ENCODE measurements at places on chromosomes 13 and 19.

- DNase-seq: no peak
- no peaks in the 10 kb centered on the region for H3K4me1 ChIP-seq
- no peak overlapping the region for H3K27ac ChIP-seq
These were observed 22.4 kb upstream of the C13orf46 start for GRCh38 chr13:113996081-113996911.

- H3K36me3 ChIP-seq: no peaks in the 10 kb centered on the region
- no peak overlapping the region for H3K27ac ChIP-seq
- H3K4me3 ChIP-seq: no peak overlapping the region
- no peak for DNase-seq
These were observed 25.7 kb upstream of the SERP2 start for GRCh38 chr13:44347949-44348348.

- H3K36me3 ChIP-seq: peaks cover 89% of the 10 kb centered on the region
- H3K27me3 ChIP-seq: no peaks in the 10 kb centered on the region
- no peaks in the 10 kb centered on the region for H3K4me1 ChIP-seq
- H3K27ac ChIP-seq: no peak overlapping the region
These were observed 19.6 kb upstream of the ZFP14 start for GRCh38 chr19:36398571-36398970.

DNA sequence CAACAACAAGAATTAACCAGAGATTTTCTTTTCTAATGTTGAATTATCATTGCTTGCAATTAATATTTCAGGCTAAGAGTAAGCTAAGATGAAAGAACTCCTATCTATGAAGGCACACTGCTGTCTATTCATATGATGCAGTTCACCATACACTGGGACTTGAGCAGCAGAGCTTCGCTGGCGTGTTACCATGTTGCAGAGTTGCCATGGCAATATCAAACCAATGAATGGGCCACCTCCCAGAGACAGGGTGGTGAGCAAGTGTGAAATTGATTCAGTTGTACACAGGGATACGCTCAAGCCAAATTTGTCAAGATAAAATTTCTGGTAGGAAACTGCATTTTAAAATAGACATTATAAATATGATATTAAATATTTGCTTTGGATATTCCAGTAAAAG lies 69.3 kb upstream of the MYO16 start:
- no peaks in the 10 kb centered on the region for H3K36me3 ChIP-seq
- H3K27ac ChIP-seq: no peak overlapping the region
- no peak overlapping the region for H3K4me3 ChIP-seq
- no peak for DNase-seq

- no peak for DNase-seq
- H3K4me1 ChIP-seq: no peaks in the 10 kb centered on the region
- no peaks in the 10 kb centered on the region for H3K27me3 ChIP-seq
- H3K27ac ChIP-seq: no peak overlapping the region
- no peak overlapping the region for H3K4me3 ChIP-seq
These were observed 224.8 kb downstream of the LMO7 start for GRCh38 chr13:75860935-75861334.

DNA sequence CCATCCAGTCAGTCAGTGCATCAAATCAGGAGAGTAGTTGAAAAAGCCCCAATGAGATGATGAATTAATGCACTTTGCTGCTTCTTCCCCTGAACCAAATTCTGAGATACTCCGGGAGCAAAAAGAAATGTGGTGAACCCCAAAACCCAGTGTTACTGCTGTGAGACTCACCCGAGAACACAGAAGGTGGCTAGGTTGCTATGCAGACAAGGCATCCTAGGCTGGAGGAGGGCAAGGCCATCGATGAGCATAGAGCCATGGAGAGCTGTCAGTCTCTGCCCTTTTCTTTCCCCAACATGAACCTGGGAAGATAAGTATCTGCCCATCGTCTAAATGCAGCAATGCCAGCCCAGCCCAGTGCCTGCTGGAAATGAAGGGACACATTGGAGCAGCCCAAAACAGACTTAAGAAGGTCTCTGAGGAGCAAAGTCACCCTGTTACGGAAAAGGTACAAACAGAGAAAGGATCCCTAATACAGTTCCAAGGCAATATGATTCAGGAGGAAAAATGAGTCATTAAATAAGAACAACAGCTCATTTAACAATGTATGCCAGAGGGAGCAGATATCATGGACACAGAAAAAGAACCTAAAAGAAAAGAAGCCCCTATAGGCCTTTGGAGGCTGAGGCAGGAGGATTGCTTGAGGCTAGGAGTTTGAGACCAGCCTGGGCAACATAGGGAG lies 272.0 kb downstream of the FOXO1 start:
- H3K27me3 ChIP-seq: no peaks in the 10 kb centered on the region
- no peak for DNase-seq
- peaks cover 11% of the 10 kb centered on the region for H3K4me1 ChIP-seq
- no peak overlapping the region for H3K4me3 ChIP-seq

DNA sequence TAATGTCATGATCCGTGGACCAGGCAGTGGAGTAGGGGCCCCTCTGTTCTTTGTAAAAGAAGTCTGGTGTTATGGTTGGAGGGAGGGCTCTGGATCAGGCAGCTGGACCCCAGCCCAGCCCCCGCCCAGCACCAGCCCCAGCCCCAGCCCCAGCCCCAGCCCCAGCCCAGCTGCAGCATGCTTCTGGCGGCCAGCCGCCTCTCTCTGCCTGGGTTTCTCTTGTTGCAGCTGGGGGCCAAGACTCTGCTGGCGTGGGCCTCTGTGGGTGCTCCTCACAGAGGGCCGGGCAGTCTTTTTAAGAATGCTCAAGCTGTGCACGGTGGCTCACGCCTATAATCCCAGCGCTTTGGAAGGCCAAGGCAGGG lies 17.9 kb downstream of the DOT1L start:
- no peaks in the 10 kb centered on the region for H3K4me1 ChIP-seq
- no peak overlapping the region for H3K27ac ChIP-seq
- no peaks in the 10 kb centered on the region for H3K27me3 ChIP-seq
- no peak for DNase-seq

DNA sequence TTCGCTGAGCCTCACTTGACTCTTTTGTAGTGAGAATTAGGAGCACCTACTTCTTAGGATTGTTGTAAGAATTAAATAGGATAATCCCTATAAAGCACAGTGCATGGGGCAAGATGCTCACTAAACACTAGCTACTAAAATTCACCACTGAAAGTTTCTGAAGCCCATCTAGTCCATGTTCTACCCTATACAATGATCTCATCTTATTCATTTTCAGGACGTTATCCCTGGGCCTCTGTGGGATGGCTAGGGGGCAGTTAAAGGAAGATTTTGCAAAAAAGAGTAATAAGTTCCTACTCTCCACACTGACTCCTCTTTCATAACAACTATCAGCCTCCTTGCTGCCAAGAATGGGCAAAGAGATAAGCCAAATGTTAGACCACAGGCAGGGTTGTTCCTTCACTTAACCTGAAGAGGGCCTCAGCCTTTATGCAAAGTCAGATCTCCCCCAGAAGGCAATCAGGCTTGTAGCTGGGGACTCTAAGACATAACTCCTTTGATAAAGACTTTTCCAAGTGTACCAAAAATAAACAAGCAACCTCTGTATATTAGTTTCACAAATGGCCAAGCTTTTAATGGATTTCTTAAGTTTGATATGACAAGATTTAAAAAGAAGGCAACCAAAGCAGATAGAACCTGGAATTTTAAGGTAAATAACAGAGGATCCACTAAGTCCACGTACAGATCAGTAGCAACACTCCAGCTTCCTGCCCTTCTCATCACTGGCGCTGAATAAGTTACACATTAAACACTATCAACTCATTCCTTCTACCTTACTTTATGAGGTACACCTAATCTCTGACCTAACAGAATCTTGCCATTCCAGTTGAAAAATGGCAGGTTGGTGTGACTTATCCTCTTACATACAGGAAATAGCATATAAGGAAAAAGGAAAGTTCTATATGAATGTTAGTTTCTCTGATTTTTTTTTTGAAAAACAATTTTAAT lies 44.4 kb downstream of the ELF1 start:
- peak overlapping the region; percentile 60 for H3K4me3 ChIP-seq
- H3K4me1 ChIP-seq: peaks cover 84% of the 10 kb centered on the region
- peak overlapping the region; percentile 83 for H3K27ac ChIP-seq
- peaks cover 34% of the 10 kb centered on the region for H3K36me3 ChIP-seq

- H3K27me3 ChIP-seq: peaks cover 12% of the 10 kb centered on the region
- H3K4me3 ChIP-seq: no peak overlapping the region
- H3K27ac ChIP-seq: no peak overlapping the region
- DNase-seq: peak; percentile 41
- H3K4me1 ChIP-seq: peaks cover 5% of the 10 kb centered on the region
These were observed 46.3 kb downstream of the CCNE1 start for GRCh38 chr19:29858000-29858596.

DNA sequence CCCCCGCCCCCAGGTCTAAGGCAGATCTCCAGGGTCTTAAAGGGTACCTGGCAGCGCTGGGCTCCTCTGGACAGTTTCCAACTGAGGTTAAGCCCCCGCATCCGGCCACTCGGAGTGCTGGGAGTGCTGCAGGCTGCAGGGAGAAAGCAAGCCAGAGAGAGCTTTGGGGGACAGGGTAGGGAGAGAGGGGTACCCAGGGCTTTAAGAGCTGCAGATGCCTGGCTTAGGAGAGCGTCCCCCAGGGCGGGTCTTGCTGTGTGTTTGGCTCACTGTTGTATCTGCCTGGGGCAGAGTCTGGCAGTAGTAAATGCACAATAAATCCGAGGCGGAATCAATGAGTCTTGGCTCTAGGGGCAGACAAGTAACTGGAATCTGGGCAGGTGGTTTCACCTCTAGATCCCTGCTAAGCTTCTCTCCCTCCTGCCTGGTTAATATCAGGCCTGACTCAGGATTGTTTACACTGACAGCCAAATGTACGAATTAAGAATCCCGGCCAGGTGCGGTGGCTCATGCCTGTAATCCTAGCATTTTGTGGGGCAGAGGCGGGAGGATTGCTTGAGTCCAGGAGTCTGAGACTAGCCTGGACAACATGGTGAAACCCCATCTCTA lies 798 bp upstream of the COX6B2 start:
- peaks cover 13% of the 10 kb centered on the region for H3K4me1 ChIP-seq
- no peak overlapping the region for H3K27ac ChIP-seq
- no peaks in the 10 kb centered on the region for H3K36me3 ChIP-seq
- DNase-seq: no peak

DNA sequence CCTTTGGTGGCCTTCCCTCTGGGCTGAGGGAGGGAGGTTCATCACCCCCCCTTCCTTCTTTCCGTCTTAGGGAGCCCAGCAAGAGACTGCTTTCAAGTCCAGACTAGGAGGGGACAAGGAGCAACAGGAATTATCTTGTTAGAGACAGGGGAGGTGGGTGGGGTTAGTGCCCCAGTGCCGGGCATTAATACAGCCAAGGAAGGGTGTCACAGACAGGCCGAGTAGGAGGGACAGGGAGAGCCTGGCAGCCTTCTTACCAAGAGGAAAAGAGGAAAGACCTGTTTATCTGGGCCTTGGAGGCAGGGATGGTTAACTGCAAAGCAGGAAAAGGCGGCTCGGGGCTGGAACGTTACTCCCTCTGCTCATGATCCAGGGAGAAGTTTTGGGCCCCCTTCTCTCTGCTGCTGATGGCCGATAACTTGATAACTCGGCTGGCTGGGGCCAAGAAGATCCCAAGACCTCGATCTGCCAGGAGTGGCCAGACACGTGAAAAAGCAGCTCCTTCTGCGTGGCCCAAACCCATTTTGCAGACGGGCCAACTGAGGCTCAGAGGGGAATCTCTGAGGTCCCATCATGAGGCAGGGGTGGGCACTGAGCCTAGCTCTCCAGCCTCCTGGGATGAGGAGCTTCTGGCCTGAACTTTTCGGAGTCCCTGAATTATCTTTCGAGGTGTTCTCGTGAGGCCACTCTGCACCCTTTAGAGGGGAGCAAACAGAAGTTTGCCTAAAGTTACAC lies 79.3 kb downstream of the PTPRS start:
- no peak for DNase-seq
- H3K4me3 ChIP-seq: no peak overlapping the region
- no peaks in the 10 kb centered on the region for H3K4me1 ChIP-seq
- peaks cover 6% of the 10 kb centered on the region for H3K36me3 ChIP-seq
- no peaks in the 10 kb centered on the region for H3K27me3 ChIP-seq

DNA sequence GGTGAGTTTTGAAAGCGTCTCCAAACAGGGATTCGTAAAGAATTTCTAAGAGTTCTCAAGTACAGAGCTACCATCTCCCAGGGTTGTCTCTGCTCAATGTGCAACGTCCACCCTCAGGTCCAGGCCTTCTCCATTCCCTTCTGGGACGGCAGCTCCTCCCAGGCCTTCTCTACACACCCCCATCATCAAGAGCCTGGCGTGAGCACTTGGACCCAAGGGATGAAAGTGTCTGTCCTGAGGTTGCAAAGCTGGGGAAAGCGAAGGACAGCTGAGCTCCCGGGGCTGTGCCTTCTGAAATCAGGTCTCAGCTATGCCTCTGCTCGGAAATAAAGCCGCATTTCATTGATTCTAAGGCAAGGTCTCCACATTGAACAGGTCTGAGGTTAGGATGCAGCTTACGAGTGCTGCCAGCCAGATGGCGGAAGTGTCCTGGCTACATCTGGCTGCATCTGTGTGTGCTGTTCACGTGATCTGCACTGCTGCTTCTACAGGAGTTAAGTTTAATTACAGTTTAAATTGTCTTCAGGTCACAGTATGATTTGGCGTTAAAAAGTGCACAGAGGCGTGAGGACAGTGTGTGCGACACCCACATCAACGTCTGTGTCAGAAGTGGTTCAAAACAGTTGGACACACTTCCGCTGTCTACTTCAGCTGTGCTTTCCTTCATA lies 27.0 kb upstream of the MIER2 start:
- no peak overlapping the region for H3K4me3 ChIP-seq
- DNase-seq: no peak
- H3K27ac ChIP-seq: no peak overlapping the region
- peaks cover 56% of the 10 kb centered on the region for H3K27me3 ChIP-seq
- no peaks in the 10 kb centered on the region for H3K4me1 ChIP-seq

GRCh38 chr19:6103217-6103644 lies 7.1 kb downstream of the RFX2 start:
- no peak for DNase-seq
- no peak overlapping the region for H3K4me3 ChIP-seq
- H3K27me3 ChIP-seq: no peaks in the 10 kb centered on the region
- H3K4me1 ChIP-seq: peaks cover 16% of the 10 kb centered on the region
- H3K36me3 ChIP-seq: peaks cover 9% of the 10 kb centered on the region
- no peak overlapping the region for H3K27ac ChIP-seq

DNA sequence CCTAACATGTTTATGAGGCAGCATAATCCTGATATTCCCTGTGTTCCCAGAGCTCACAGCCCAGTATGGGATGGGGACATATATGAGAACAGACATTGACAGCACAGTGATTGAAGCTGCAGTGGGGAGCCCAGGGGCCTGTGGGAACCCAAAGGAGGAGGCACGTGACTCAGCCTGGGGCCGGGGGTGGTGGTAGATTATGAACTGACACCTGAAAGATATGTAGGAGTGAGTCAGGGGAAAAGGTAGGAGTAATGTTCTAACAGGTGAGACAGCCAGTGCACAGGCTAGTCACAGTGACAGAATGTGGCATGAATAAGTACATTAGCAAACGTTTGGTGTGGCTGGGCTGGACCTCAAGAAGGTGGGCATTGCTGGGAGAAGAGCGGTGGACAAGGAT lies 29.0 kb downstream of the CKM start:
- H3K27me3 ChIP-seq: no peaks in the 10 kb centered on the region
- H3K36me3 ChIP-seq: peaks cover 29% of the 10 kb centered on the region
- H3K27ac ChIP-seq: no peak overlapping the region
- no peak for DNase-seq
